CD4-positive, alpha-beta T cell treated with Interleukin-1 beta for 1 hour (primary cell): ENCODE measurements at places on chromosomes 5 and 9.

DNA sequence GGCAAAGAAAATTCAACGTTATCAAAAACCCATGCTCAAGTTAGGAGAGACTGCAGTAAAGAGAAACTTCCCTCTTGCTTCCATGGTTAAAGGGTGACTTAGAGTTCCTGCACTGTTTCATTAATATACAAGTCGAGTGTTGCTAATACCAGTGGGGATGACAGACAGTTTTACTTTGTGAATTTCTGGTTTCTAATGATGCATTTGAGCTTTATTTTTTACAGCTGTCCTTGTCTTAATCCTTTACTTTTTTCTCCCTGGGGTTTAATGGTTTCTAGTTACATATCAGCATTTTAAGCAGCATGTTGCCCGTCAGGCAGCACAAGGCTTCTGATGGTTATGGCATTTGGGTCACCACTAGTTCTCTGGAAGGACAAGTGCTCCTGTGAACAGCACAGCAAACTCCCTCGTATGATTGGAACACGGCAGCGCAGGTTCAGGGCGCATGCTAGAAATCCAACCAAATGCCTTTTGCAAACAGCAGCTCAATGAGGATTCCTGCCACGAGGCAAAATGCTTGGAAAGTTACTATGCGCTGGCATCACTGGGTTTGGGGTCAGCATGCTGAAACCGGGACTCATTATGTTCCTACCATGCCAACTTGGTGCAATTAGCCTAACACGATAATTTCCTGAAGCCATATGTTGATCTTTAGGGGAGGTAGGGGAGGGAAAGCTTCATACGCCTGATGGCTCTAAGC is 463.8 kb downstream of the BNC2 start:
- DNase-seq: no peak

DNA sequence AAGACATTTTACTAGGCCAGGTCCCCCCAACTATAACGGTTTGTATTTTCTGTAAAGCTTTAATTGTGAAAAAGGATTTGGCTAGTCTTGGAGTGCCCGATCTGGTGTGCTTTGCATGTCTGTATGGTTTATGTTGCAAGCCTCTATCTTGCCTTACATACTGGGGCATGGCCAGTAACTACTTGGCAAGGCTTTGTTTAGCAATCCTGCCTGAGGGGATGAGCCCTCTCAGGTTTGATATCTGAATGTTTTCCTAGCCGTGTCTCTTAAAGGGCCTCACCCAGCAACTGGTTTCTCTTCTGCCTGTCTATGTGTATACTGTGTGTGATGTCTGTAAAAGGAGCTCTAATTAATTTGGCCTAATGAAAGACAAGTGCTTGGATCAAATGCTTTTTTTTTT is 61.3 kb upstream of the SPINK5 start:
- DNase-seq: no peak

DNA sequence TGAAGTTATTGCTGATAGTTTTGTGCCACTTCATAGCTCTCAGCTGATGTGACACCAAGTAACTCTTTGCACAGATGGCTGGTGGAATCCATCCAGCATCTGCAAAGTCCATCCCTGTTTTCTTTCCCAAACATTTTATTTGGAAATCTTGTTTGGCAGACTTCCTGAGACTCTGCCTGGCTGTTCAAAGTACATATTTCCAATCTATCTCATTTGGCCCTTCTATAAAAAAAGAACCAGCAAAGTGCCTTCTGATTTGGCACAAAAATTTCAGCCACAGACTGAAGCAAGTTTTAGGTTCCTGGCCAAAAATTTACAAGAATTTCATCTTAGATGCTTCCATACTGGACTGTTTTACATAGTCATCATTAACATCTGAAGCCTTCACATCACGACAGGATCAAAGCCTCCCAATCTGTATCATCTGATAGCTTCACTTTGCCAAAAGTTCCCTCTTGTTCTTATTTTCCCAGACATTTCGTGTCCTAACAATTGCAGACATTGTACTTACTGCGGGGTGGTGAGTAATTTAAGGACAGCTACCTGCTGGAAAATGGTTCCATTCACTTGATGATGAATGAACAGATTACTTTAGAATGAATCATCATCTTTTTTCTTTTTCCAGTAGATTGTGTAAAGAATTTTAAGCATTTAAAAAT is 377.3 kb downstream of the KIAA0825 start:
- DNase-seq: no peak

GRCh38 chr5:78649211-78649695 is 681 bp upstream of the LHFPL2 start:
- no peak for DNase-seq
